ENCODE measurements at places on chromosomes 12 and 14.

DNA sequence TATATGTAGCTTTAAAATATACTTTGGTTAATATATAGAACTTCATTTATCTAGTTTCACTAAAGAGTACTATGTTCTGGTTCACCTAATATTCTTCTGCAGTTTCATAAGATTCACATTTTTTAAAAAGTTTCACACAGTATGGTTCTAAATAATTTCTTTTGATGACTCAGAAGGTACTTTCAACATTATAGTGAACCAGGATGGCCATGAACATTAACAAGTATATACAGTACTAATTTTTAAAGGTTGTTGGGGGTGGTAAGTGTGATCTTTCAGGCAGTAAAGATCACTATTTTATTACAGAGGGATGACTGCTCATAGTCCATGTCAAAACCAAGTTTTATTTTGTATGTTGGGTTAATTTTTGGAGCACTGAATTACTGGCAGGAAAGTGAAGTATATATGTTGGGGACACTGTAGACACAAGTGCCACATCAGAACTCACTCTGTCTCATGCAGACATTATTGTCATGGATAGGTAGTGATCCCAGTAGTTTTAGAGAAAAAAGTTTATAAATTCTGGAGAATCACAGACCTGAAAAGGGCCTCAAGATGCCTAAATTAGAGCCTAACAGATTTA is 60.0 kb downstream of the DCAF5 start:
- no peak for DNase-seq

DNA sequence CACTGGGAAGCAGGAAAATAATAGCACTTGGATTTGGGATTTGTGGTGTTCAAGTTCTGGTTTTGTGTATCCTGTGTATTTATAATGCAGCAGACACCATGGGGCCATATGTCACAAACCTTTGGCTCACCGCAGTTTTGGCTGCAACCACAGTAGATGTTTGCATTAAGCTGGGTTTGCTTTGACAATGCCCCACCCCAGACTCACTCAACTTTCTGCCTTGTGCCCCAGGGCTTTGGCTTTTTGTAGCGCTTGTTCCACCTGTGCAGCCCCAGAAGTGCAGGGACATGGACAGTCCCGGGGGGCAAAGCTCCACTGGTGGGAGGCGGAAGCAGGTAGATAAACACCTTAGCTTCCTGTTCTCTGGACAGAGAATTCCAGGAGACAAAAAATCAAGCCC is 446.9 kb downstream of the MED13L start:
- DNase-seq, result no peak

DNA sequence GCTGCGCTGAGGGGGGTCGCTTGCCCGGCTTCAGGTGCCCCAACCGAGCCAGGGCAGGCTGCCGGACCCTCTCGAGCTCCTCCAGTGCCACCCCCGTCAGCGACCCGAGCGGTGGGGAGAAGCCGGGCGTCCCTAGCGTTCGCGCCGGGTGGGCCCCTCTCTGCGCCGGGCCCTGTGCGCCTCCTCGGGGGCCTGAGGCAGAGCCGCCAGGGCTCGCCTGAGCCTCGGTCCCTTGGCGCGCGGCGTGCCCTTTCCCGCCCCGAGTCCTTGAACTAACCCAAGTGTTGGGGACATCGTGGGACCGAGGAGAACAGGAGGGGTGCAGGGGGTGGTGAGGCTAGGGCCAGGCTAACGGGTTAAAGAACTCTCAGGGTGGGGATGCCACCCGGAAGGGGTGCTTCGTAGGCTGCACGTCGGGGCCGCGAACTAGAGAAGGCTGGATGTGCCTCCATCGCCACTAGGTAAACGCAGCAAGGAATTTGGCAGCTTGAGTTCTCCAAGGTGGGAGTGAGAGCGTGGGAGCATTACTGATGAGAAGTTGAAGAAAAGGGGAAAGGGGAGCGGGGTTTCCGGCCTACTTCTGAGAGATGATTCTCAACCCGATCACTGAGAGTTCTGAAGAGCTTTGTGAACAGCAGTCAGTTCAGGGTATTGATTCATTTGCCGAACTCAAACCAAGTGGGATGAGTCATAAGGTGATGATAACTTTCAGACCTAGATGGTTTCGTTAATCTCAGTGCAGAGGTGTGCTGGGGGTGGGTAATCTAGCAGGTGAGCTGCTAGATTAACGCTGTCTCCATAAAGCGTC is 618 bp downstream of the RNF34 start:
- DNase-seq, result peak; percentile 66

GRCh38 chr12:108531929-108532848 is 17.1 kb downstream of the FICD start:
- DNase-seq, result no peak

GRCh38 chr14:74979442-74980397 is 23.0 kb upstream of the EIF2B2 start:
- no peak for DNase-seq

DNA sequence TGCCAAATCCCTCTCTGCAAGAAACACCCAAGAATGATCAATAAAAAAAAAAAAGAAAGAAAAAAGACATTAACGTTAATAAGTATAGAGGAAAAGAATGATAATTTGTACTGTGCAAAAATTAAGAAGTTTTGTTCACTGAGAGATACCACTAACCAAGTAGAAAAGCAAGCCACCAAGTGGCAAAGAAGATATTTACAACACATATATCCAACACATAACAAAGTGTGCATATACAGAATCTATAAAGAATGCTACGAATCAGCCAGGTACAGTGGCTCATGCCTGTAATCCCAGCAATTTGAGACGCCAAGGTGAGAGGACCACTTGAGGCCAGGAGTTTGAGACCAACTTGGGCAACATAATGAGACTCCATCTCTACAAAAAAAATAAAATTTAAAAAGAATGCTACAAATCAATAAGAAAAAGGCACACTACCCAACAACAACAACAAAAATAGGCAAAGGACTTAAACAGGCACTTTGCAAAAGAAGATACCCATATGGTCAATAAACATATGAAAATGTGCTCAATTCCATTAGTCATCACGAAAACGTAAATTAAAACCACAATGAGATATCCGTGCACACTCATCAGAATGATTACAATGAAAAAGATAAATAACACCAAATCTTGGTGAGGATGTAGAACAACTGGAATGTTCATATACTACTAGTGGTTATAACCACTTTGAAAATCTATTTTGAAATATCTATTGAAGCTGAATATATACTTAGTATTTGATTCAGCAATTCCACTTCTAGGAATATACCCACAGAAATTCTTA is 19.8 kb downstream of the GALNT4 start:
- DNase-seq, result no peak

DNA sequence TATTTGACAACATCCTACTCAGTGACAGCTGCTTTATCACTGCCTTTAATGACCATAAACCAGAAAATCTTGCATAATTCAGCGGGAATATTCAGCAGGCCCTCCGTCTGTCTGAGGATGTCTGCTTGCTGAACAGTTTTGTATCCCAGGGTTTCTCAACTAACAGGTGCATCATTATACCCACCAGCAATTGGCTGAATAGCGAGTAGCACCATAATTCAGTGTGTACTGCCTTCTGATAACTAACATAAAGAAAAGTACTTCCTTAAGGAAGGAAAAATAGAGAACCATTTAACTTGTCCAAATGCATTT is 680.1 kb downstream of the GALC start:
- no peak for DNase-seq

DNA sequence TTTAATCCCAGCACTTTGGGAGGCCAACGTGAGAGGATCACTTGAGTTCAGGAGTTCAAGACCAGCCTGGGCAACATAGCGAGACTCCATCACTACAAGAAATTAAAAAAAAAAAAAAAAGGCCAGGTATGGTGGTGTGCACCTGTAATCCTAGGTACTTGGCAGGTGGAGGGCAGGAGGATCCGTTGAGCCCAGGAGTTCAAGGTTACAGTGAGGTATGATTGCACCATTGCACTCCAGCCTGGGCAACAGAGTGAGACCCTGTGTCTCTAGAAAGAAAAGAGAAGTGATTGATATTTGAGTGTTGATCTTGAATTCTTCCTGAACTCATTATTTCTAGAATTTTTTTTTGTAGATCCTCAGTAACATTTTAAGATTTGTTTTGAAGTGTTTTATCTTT is 59.4 kb downstream of the ADIPOR2 start:
- DNase-seq, result no peak

DNA sequence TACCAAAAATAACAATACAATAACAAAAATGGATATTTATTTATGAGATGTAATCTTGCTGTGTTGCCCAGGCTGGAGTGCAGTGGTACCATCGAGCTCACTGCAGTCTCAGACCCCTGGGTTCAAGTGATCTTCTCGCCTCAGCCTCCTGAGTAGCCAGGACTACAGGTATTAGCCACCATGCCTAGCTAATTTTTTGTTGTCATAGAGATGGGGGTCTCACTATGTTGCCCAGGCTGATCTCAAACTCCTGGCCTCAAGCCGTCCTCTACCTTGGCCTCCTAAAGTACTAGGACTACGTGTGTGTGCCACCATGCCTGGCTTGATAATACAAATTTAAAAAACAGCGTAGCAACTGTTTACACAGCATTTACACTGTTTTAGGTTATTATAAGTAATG is 23.1 kb downstream of the ARHGAP5 start:
- no peak for DNase-seq

DNA sequence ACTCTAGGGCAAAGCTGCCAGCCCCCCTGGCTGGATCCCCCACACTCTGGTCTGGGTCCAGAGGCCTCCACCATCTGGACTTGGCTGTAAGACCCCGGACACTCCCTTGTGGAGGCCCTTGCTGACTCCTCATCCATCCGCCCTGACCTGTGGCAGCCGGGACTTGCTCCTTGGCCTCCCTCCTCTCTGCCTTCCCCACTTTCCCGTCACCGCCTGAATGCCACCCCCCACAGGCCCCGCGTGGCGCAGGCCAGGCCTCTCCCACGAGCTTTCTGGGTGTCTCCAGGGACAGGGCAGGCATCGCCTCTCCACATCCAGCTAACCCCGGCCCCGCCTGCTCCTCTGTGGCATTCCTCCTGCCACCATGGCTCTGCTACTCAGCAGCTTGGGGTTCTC is 14.1 kb downstream of the JAG2 start:
- DNase-seq, result no peak

- DNase-seq, result no peak
These were observed 74.4 kb downstream of the DUSP16 start for GRCh38 chr12:12488296-12488695.

DNA sequence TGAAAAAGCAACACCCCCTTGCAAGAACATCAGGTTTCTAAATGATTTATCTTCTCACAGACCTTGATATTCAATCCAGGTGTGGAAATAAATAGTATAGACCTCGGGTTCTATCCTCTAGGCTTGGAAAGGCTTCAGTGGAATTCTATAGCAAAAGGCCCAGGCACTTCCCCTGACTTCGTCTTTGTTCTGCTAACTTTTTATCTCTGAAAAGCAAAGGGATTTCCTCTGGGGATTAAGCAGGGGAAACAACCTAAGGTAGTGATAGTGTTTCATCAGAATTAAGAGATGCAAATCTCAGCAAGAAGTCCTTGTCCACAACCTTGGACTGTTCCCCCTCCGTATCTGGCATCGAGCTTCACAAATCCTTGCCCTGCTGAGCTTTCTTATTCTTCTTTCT is 59.5 kb upstream of the DUSP6 start:
- no peak for DNase-seq

DNA sequence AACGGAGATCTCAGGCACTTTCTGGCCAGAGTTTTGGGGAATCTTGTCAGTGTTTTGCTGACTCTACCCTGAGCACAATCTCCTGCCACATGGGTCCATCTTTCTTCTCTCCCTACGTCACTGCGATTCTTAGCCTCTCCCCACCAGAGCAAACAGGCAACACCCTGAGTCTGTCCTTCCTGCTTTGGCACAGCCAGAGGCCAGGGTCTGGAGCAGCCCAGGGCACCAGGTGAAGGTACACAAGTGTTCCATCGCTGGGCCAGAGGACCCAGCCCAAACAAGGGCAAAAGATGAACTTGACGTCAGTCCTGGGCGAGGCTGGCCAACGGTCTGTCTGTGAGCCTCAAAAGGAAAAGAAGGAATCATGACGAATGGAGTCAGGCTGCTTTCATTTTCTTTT is 12.7 kb upstream of the CCDC177 start:
- DNase-seq, result no peak

DNA sequence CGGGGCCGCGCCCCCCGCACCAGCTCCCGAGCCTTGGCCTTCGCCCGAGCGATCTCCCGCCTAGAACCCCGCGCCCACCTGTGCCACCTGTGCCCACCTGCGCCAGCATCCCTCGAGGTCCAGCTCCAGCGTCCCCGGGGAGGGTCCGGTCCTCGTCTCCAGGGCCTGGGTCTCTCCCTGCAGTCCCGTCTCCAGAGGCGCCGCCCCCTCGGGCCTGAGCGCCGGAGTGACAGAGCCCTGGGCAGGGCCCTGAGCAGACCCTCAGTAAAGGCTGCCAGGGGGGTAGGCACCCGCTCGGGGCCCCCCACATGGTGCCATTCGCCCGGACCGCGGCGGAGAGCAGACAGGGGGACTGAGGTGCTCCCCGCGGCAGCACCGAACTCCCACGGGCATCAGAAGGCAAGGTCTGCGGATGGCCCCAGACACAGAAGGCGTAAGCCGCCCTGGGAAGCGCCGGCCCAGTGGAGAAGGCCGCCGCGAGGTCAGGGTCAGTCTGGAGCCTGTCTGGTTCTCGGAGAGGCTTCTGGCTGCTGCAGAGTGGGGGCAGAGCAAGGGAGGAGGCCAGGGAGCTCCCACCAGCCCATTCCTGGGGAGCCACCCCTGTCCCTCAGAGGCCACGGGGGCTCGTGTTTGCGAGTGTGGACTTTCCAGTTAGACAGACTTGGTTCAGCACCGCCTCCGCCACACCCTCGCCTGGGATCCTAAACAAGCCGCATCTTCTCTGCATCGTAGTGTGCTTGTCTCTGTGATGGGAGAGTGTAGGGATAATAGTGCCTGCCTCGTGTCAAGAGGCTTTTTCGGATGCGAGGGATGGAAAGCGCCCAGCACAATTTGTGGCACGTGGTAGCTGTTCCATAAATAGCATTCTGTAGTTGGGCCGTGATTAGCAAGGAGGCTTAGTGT is 1.1 kb upstream of the PPP1R13B start:
- DNase-seq, result peak; percentile 9

GRCh38 chr12:56034586-56035332 is 7.0 kb upstream of the RPS26 start:
- no peak for DNase-seq

- no peak for DNase-seq
These were observed 2.9 kb downstream of the CLMN start for GRCh38 chr14:95316821-95317220.

- DNase-seq, result no peak
These were observed 12.6 kb downstream of the BTBD6 start for GRCh38 chr14:105260959-105261358.

DNA sequence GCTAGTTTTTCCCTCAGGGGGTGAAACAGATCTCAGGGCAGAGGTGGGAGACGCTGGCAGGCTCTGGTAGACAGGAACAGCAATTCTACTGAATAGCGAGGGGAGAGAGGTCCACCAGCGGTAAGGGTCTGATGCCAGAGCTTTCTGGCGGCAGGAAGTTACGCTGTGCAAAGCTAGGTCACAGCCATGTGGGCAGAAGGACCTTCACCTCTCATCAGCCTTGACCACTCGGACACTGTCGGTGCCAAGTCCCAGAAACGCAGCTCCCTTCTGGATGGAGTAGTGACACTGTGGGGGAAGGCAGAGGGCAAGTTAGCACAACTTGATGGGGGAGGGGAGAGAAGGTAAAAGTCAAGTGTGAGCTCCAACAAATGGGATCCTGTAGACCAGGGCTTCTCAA is 10.3 kb upstream of the ZNF740 start:
- no peak for DNase-seq

GRCh38 chr12:71393625-71394024 is 46.0 kb upstream of the LGR5 start:
- DNase-seq, result no peak

- no peak for DNase-seq
These were observed 339.0 kb downstream of the TMEM121 start for GRCh38 chr14:105865266-105865903.
